ENCODE measurements at places on chromosomes 11 and 22.

- DNase-seq = no peak
Measured at GRCh38 chr22:40076702-40077645, 82.2 kb downstream of the FAM83F start.

- no peak for DNase-seq
Measured at GRCh38 chr11:78499971-78500370, 74.7 kb downstream of the NARS2 start.

GRCh38 chr11:8777907-8778767 lies 95.5 kb downstream of the RPL27A start:
- no peak for DNase-seq

DNA sequence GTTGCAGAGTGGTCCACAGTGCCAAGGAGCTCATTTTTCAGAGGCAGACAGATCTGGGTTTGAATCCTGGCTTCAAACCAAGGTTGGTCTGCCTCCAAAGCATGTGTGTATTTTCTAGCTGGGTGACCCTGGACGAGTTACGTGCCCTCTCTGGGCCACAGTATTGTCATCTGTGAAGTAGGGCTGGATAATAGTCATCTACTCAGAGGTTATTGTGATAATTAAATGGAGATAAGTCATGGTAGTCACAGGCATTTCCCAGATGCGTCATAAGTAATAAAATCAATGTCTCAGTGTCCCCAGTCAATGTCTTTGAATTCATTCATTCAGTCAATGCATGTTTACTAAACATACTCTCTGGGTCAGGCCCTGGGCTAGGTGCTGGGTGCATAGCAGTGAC lies 8.6 kb downstream of the OMP start:
- DNase-seq = no peak

DNA sequence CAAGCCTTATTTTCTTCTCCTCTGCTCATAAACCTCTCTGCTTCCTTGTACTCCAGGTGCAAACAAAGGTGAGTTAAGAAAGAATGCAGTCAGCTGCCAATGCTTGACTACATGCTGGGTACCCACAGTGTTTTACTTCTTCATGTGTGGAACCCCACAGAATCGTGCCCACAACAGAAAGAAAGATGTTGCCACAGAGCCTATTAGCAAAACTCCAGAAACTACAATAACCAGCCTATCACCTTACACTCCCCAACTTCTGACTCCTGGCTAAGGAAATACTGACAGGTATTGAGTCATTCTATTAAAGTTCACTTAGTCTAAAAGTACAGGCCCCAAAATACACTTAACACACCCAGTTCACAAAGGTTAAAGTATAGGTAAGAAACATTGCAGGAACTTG lies 56.9 kb upstream of the CCDC89 start:
- DNase-seq = no peak

DNA sequence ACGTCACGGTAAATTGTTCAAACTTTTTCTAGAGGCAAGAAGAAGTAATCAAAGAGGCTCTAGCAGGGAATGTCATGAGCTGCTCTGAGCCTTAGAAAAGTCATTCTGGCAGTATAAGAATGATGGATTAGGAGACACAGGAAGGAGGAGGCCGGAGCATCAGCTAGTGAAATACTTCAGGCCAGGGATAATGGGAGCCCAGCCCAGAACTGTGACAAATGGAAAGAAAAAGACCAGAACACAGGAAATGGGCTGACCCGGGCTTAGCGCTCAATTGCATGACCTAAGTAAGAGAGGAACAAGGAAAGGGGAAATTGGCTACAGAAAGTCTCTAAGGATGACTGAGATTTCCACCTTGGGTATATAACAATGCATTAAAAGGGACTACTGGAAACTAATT lies 108.6 kb downstream of the LARGE1 start:
- DNase-seq = no peak

DNA sequence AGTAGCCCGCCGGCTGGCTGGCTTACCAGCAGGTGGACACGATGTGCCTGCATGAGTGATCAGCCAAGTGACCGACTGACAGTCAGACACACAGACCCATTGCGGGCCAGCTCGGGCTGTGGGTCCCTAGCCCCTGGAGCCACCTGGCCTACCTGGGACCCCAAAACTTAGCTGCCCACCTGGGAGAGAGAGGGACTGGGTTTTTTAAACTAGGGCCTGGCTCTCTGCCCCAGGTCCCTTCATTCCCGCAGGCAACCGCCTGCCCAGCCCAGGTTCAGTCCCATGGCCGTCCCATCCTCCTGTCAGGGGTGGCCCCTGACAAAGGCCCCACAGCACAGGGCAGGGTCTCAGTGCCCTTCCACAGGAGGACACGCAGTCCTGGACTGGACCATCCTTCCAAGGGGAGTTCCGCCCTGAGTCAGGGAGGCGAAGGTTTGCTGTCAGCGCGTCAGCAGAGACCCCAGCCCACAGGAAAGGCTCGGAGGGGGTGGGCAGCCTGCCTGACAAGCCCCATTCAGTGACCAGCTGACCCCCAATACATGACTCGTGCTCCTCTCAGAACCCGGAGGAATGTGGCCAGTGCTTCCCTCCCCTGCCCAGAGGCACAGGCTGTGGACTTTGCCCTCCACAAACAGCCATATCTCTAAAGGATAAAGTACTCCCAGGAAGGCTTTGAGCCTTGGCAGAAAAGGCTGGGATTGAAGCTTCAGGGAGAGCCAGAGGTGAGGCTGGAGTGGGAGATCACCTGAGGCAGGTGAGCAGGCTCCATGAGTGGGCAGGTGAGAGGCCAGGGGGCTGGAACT lies 8.4 kb downstream of the SLCO2B1 start:
- DNase-seq = no peak

- no peak for DNase-seq
Measured at GRCh38 chr11:119410501-119410900, 12.5 kb downstream of the THY1 start.

DNA sequence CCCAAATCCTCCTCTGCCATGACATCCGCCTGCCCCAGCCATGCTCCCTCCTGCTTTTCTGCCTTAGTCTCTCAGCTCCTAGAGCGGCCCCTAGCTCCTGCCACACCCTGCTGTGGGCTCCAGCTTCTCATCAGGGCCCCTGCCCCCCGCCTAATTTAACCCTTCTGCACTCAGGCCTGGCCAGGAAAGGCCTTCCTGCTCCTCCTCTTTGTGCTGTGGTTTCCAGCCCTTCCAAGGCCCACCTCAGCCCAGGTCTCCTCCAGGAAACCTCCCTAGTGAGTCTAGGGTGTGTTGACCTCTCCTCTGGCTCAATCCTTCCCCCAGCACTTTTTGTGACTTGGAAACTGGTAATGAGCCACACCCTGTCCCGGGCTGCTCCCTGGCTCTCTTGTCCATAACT lies 11.3 kb downstream of the PTPN5 start:
- no peak for DNase-seq

DNA sequence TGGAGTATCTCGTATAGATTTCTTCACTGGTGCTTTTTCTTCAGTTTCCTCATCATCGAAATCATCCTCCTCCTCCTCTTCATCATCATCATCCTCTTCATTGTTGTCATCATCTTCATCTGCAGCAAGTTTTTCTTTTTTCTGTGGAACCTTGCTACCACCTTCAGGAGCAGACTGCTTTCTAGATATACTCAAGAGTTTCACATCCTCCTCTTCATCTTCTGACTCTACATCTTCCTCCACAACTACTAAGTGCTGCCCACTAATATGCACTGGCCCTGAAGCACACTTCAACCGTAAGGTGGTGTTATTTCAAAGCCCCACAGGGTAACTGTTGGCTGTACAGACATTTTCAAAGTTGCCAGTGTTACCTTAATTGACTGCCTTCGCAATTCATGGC lies 17.1 kb downstream of the OR2AT4 start:
- no peak for DNase-seq

DNA sequence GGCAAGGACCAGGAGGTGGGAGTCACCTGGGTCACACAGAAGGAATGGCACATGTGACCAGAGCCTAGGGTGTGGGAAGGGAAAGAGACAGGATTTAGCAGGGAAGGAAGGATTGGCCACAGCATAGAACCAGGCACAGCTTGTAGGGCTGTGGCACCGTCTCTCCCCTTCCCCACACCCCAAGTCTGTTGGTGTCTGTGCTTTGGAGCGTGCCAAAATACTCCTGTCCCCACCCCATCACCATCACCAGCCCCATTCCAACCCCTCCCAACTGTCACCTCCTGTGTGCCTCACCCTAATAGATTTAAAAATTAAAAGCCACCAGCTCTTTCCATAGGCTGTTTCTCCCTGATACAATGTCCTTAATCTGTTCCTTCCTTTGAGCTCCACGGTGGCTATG lies 18.2 kb downstream of the SGSM1 start:
- no peak for DNase-seq

DNA sequence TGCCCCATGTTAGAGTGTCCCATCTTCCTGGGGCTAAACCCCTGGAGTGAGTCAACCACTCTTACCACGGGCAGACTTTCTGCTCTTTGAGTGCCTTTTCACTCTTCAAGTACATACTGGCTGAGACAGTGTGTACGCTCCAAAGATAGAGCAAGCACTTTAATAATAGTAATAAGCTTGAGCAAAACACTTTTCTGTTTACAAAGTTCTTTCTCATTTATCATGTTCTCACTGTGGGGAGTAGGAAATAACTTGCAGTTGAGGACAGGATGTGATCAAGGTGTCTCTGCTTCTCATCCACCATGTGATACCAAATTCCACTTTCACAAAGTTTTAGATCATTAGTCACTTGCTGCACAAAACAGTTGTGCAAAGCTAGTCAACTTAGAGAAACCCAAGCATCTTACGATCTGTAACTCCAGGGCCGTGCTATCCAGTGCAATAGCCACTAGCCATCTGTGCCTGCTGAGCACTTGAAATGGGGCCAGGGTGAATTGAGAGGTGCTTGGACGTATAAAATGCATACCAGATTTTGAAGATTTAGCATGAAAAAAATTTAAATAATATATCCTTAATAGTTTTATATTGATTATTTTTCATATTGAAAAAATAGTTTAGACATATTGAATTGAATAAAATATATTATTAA lies 135.3 kb downstream of the KIF18A start:
- DNase-seq = no peak

GRCh38 chr11:114280696-114281095 lies 15.5 kb upstream of the NNMT start:
- DNase-seq = no peak

- no peak for DNase-seq
Measured at GRCh38 chr22:32204040-32204855, 625 bp downstream of the RFPL2 start.

- no peak for DNase-seq
Measured at GRCh38 chr11:90737444-90738050, 514.7 kb upstream of the CHORDC1 start.

DNA sequence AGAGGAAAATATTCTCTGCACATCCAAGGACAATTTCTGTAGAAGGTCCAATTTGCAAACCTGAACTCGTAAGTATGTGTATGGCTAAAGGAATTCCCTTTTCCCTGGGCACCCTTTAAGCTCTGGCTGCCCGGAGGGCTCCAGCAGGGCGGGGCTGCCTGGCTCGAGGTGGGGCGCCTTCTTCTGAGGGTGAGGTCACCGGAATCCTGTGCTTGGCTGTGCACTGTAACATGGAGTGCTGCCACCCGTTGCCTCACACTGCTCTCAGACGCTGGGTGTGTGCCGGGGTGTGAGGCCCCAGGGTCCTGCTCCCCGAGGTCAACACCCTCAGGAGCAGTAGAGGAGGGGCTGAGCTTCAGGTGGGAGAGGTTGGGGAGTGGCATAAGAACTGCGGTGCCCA lies 61.5 kb downstream of the SYN3 start:
- no peak for DNase-seq

GRCh38 chr11:117818041-117818873 lies 6.3 kb downstream of the FXYD2 start:
- no peak for DNase-seq

- no peak for DNase-seq
Measured at GRCh38 chr11:121773076-121773475, 320.3 kb upstream of the SORL1-AS1 start.

DNA sequence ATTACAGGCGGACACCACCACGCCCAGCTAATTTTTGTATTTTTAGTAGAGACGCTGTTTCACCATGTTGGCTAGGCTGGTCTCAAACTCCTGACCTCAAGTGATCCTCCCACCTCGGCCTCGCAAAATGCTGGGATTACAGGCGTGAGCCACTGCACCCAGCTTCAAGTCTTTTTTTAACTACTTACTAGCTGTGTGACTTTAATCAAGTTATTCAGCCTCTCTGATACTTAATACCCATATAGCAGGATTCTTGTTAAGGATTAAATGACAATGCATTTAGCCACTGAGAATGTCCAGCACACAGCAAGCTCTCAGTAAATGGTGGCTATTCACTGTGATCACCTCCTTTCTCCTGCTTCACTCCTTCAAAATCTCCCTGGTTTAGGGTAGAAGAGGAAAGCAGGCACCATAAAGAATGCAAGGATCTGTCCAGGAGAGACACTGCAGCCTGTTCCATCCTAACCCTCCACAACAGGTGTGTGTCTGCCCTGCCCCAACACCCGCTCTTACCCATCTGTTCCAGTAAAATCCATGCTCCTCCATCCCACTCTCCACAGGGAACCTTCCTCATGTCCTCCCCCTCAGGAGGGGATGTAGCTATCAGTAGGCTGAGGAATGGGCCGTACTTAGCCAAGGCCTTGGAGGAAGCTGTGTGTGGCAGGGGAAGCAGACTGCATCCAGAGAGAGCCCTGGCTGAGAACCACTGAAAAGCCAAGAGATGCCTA lies 69.3 kb downstream of the MICAL3 start:
- no peak for DNase-seq

GRCh38 chr11:63916837-63917691 lies at the start of gene RCOR2:
RCOR2 (minus strand) TSS chr11:63917164; CDS start chr11:63916456, 708 bp downstream.
- DNase-seq = no peak

DNA sequence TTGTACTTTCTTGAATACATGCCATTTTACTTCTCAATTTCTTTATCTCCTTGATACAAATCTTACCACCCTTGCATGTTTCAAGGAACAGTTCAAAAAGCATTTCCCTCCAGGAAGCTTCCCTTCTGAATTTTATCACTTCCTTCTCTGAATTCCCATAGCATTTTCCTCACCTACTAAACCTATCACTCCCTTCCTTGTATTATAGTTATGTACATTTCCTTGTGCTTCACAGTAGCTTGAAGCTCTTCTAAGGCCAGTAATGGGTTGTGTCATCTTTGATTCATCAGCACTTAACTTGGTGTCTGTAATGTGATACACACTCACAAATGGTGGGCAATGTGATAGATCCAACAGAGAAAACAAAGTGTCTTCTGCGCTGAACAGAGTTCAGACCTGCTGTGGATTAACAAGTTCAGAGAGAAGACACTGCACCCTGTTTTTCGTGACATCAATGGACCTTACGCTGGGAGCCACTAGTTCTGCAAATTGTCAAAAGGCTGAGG lies 127.5 kb downstream of the CCDC81 start:
- no peak for DNase-seq
